Stimulated activated CD4-positive, alpha-beta T cell treated with anti-CD3 and anti-CD28 coated beads, Interleukin-12 subunit alpha, Interleukin-12 subunit beta, amount 100 ng/mL, for 24 hours (primary cell): ENCODE measurements at places on chromosomes 1 and 21.

DNA sequence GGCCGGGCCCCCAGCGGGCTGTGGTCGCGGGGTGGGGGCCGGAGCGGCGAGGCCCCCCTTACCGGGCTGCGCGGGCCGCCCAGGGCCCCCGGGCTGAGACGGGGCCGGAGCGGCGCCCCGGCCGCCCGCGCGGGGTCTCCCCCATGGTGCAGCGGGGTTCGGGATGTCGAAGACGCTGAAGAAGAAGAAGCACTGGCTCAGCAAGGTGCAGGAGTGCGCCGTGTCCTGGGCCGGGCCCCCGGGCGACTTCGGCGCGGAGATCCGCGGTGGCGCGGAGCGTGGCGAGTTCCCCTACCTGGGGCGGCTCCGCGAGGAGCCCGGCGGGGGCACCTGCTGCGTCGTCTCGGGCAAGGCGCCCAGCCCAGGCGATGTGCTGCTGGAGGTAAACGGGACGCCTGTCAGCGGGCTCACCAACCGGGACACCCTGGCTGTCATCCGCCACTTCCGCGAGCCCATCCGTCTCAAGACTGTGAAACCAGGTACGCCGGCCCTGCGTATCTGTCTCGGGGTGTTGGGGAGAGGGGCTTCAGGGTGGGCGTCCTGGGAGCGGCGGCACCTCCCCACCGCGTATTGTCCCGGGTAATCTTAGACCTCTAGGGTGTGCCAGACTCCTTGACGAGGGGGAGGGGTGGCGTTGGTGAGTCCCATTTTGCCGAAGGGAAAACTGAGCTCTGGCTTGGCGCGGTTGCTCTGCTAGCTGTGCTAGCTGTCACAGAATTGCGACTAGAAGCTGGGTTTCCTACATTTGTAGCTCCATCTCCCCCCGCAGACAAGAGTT lies 745 bp downstream of the MAGI3 start:
- peak; percentile 17 for DNase-seq

DNA sequence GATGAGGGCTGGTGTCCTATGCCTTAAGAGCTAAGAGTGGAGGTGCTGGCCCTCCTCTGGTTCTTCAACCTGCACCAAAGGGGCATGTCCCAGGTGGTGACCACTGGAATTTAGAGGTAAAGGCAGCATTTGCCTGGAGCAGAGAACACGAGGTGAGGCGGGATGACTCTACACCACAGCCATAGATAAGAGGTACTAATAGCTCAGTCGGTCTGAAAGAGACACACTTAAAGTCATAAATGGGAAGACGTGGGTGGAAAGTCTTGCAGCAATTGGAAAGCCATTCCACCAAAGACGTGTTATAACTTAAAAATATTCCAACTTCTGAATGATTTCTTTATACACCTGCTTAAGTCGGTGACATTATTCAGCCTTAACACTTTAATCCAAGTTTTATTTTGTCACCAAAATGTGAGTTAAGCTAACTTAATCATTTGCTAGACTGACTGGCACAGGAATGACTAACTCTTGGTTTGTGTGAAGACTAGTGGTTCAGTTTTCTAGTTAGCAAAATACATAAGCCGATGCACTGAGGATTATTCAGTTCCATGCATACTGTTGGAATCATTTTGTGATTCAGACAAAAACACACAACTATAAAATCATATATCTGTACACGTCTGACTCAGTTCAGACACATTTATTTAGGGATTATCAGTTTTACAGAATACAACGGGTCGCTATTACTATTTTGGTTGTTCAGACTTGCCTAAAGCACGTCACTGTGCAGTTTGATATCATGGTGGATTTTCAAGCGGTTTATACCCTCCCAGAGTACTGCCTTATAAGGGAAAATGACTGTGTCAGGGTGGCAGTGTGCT lies 4.6 kb upstream of the ETS2 start:
- no peak for DNase-seq

GRCh38 chr1:151199873-151200581 lies 1.7 kb downstream of the PIP5K1A start:
- no peak for DNase-seq

DNA sequence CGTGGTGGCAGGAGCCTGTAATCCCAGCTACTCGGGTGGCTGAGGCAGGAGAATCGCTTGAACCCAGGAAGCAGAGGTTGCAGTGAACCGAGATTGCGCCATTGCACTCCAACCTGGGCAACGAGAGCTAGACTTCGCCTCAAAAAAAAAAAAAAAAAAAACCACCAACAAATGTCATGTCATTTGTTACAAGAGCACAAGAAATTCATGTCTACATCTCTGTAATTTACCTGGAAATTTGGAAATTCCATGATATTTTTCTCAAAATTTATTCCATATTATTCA lies 16.5 kb upstream of the VPS45 start:
- DNase-seq, result no peak

GRCh38 chr21:32516756-32517649 lies 68.3 kb downstream of the TCP10L start:
- no peak for DNase-seq

DNA sequence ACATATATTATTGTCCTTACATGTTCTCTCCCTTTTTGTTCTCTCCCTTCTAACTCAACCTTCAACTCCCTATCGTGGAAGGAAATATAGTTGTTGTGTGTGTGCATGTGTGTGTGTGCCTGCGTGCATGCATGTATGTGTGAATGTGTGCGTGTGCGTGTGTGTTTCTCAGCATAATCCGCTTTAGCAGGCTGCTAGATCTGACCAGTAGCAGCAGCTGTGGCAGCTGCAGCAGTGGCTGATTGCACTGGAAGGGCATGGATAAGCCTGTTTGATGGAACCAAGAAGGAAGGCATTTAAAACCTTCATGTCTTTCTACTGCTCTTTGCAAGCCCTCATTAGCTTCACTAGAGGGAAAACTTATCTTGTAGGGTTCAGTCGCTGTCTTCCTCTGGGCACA lies 65.6 kb upstream of the IRF2BP2 start:
- DNase-seq, result no peak

DNA sequence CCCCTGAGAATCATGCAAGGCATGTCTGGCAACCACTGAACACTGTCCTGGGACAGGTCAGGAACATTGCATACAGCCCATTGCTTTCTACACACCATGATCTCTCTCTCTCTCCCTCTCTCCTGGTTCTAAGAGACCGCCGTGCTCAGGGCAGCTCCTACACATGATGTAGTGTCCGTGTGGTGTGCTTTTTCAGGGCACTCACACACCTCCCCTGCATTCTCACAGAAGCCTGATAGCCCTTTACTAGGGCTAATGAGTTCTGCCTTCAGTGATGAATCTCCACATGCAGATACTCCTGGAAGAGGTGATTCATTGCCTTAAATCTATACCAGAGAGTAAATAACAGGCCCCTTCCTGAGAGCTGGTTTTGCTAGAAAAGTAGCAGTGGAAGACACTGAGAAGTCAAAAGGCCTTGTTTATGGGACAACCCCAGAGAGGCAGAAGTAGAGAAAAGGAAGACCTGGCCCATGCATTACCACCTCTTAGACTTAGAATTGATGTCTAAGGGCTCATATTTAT lies 7.2 kb upstream of the OLFML2B start:
- DNase-seq, result no peak

DNA sequence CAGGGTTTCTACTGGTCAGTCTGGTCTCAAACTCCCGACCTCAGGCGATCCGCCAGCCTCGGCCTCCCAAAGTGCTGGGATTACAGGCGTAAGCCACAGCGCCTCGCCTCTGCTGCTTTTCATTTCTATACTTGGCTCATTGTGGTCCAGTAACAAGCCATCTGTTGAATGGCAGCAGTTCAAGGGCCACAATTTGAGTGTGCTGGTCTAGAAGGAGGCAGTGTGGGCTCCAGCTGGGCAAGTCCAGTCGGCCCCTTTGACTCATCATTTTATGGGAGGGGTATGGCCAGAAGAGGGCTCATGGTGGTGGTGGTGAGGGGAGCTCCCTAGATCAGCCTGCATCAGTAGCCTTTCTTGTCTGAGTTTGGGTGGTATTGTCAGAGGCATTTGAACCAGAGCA lies 33.2 kb downstream of the ATP8B2 start:
- DNase-seq, result no peak

- no peak for DNase-seq
Observed at GRCh38 chr1:215958841-215959240, 391.7 kb downstream of the KCTD3 start.

DNA sequence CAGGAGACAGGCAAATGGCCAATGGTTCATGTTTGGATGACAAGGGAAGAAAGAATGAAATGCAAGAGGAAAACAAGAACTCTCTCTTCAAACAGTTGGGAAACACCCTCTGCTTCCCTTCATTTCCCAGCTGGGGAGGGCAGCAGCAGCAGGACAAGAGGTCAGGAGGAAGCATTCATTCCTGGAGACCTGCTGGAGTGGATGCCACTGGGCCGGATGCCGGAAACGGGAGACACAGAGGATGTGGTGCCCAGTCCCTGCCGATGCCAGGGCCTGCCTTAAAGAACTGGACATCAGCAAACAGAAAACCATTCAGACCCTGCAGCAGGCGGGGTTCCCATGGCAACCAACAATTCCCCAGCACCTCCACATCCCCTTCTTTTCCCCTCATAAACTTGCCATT lies 102.3 kb upstream of the ZNF648 start:
- DNase-seq, result no peak

- no peak for DNase-seq
Observed at GRCh38 chr1:235901461-235901860, 34.8 kb upstream of the LYST start.

DNA sequence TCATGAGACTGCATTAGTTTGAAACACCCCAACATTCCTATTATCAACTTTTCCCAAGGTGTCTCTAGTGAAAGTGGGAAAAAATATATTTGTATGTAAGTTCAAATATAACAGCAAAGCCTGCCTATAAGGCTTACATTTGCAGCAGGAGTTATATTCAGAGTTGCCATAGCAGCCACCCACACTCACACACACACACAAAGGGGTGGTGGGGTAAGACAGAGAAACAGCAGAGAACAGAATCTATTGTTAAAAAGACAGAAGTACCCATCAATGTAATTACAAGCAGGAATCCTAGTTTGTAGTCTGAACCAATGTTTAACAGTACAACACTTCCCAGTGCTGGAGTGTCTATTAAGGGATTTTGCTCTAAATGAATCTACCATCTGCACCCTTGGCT lies 55.0 kb downstream of the PLPPR5 start:
- no peak for DNase-seq

DNA sequence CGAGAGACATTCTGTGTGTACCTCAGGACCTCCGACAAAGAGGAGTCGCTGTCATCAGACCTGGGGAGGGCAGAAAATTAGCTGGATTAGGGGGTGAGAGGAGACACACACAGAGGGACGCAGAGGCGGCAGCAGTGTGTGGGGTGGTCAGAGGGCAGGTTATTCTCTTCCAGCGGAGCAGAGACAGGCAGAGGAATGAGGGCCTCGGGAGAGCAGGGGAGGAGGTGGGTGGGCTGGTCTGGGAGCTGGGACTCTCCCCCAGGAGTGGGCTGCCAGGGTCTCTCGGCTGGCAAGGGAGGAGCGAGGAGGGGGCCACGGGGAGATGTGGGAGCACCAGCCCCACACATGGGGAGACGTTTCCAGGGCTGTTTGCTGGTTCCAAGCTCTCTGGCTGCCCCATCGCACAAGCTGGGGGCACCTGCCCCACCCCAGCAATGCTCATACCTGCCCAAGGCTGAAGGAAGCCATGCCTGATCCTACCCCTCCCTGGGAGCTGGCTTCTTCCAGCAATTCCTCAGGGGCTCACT lies 40.4 kb downstream of the KIF21B start:
- DNase-seq, result no peak

DNA sequence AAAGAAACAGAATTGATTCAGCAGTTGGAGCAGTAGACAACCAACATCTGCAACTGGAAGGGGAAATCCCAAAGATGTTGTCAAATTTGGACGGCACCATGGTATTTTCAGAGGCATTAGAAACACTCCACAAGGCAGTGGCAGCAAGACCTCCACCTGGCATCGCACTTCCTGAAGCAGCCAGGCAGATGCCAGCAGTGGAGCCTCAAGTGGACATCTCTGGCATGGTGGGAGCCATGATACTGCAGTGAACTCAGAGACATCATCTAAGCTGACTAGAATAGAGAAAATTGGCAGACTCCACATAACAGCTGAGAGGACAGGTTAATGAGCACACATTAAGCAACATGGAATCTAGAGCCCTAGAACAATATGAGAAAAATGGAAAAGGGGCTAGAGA lies 33.9 kb upstream of the RGS8 start:
- DNase-seq, result no peak

DNA sequence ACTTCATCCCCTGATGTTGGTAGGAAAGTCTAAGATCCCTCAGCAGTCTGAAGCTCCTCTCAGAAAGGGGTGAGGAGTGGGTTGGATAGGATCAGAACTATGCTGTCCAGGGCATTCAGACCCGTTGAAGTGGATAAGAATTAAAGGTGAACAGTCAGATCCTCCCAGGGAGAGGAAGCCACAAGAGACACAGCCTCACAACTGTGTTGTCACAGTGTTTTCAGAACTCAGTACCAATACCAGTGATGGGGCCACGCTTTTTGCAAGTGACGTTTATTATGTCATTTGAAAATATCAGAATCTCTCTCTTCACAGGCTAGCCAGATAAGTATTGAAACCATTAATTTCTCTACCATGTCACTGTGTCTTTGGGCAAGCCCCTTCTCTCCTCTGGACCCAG lies 15.4 kb upstream of the EPS15 start:
- DNase-seq, result no peak

- DNase-seq, result no peak
Observed at GRCh38 chr1:38347446-38348175, 301.0 kb upstream of the POU3F1 start.

DNA sequence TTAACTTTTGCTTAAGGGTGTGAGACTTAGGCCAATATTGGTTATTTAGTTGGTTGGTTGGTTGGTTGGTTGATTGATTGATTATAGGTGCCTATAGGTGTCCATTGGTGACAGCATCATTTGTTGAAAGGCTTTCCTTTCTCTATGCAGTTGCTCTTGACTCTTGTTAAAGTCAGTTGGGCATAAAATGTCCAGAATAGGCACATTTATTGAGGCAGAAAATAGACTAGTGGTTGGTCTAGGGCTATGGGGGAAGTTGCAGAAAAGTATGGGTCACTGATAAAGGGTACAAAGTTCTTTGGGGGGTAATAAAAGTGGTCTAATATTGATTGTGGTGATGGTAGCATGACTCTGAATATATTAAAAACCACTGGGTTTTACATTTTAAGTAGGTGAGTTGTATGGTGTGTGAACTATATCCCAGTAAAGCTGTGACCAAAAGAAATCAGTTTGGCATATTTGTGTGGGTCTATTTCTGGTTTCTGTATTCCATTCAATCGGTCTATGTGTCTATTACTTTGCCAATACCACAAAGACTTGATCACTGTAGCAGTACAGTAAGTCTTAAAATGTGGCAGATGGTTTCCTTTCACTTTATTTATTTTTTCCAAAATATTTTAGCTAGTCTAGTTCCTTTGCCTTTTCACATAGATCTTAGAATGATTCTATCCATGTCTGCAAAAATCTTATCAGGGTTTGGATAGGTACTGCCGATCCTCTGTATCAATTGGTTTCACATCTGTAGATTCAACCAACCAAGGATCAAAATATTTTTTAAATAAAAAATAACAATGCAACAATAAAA lies 63.0 kb downstream of the ATP1A1 start:
- DNase-seq, result no peak

GRCh38 chr1:182484531-182485257 lies 34.7 kb downstream of the RGSL1 start:
- no peak for DNase-seq

- DNase-seq, result no peak
Observed at GRCh38 chr1:167795810-167796740, 74.3 kb downstream of the MPZL1 start.
